ENCODE measurements at places on chromosomes 4 and X. TPM values are rescaled to one million over a fixed set of nuclear protein-coding genes. Genes with fewer than 3 reads are reported as not detected.
A peak's percentile ranks its signal among the peaks of the same experiment; 100 is the strongest.

DNA sequence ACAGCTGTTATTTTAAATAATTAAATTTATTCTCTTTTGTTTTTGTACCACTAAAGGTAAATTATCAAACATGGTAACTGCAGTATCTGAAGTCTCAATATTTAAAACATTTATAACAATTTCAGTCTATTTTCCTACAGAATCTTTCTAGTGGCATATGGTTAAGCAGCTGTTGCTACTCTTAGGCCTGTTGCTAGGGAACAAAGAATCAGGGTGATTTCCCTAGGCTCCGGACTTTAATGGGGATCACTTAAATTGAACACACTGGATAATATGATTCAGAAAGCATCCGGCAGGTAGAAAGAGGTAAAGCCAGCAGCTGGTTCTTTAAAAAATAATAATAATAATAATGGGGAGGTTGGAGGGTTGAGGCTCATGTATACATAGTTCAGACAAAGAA is 17.6 kb downstream of the FBXO8 start:
- no peak for DNase-seq

DNAAF6 gene
- total RNA-seq, result not detected

- no peak for DNase-seq
Observed at GRCh38 chr4:54073271-54073880, 9.0 kb upstream of the CHIC2 start.

ATP7A gene
- total RNA-seq, result 4.5 TPM

- no peak for DNase-seq
Observed at GRCh38 chr4:133483600-133484246, 334.6 kb downstream of the PCDH10 start.

SMIM10 gene
- total RNA-seq, result 4.9 TPM

- no peak for DNase-seq
Observed at GRCh38 chr4:1766106-1767060, 26.7 kb upstream of the FGFR3 start.

GRCh38 chrX:3244203-3244743 is 102.2 kb downstream of the MXRA5 start:
- DNase-seq, result no peak

GRCh38 chrX:66021765-66022631 is 17.9 kb downstream of the VSIG4 start:
- no peak for DNase-seq

GRCh38 chrX:48920718-48921104 is 1.9 kb upstream of the PIM2 start:
- no peak for DNase-seq

DNA sequence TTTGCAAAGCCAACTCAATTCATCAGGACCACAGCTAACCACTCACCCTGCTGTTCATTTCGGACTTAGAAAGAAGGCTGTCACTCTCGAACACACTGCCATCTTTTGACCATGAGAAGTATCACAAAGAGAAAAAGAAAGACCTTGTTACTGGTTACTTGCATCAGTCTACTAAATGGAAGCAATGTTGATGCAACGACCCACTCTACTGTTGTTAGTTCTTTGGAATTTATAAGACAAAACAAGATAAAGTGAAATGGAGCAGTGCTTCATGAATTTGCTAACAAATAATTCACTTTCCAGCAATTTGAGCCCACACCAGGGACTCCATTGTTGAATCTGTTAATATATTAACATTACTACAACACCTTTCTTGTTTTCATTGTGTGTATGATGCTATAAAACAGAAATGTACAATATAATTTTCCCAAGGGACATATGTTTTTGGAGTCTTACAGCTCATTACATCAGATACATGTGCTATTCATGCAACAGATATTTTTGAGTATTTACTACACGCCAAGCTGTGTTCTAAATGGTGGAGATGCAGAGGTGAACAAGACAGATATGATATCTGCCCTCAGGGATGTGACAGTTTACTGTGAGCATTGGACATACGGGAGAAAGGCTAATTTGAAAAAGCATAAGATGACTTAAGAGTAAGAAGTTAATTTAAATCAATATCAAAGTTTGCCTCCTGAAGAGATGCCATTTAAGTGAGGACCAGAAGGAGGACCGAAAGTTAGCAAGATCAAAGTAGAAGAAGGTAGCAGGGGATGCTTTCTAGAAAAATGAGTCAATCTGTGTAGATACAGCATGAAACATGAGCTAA is 87.2 kb downstream of the AREG start:
- DNase-seq, result no peak

GRCh38 chr4:145719752-145720624 is 40.0 kb downstream of the C4orf51 start:
- DNase-seq, result no peak

DNA sequence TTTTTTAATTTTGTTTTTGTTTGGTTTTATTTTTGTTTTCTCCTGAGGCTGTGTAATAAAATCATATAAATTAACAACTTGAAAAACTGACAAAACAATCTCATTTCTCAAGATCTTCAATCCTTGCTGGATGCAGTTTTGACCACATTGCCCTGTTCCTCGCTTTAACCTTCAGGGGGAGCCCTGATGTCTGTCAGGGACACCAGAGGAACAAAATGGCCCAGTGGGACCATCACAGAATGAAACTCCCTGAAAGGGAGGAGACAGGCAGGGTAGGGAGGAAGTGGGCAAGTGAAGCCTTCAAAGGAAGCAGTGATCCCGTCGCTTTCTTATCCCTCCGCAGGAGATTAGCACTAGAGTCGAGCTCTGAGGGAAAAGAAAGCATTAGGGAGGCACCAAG is 274.9 kb upstream of the LDB2 start:
- DNase-seq, result no peak

- DNase-seq, result no peak
Observed at GRCh38 chr4:18241727-18242126, 220.2 kb upstream of the LCORL start.

PAGE2 gene
- total RNA-seq, result not detected

GRCh38 chrX:45070116-45071007 is 130.3 kb downstream of the DIPK2B start:
- DNase-seq, result no peak

GRCh38 chr4:140256335-140256734 is 102.4 kb upstream of the MAML3 start:
- DNase-seq, result no peak

DNA sequence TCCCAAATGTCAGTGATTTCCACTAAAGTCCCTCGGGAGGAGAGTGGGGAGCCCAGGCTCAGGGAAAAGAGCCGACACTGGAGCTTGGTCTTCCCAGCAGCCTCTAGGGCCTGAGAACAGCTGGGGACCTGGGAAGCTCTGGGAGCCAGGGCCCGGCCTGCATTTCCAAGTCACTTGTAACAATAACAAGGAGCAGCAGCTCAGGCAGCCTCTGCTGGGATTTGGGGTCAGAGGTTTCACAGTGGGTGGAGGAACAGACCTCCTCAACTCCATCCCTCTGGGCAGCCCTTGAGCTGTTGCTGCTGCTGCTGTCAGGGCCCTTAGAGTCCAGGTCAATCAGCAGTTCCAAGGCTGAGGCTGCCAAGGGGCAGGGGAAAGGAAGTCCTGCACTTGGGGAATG is 11.1 kb downstream of the STARD8 start:
- DNase-seq, result peak; percentile 53

DNA sequence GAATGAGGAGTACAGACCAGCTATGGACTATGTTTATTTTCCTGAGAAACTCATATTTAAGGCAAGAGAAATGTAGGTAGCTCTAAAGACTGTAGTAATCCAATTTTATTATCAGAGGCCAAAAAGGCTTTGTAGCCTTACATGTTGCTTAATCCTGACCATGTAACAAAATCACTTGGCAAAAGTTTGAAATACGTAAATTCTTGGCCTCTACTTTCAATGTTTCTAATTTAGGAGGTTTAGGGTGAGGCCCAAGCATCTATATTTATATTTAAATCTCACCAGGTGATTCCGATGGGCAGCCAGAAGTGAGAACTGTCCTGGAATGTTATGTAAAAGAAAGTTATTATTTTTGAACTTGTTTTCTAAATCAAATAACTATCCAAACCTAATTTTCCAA is 289.7 kb downstream of the IL1RAPL1 start:
- no peak for DNase-seq

DNA sequence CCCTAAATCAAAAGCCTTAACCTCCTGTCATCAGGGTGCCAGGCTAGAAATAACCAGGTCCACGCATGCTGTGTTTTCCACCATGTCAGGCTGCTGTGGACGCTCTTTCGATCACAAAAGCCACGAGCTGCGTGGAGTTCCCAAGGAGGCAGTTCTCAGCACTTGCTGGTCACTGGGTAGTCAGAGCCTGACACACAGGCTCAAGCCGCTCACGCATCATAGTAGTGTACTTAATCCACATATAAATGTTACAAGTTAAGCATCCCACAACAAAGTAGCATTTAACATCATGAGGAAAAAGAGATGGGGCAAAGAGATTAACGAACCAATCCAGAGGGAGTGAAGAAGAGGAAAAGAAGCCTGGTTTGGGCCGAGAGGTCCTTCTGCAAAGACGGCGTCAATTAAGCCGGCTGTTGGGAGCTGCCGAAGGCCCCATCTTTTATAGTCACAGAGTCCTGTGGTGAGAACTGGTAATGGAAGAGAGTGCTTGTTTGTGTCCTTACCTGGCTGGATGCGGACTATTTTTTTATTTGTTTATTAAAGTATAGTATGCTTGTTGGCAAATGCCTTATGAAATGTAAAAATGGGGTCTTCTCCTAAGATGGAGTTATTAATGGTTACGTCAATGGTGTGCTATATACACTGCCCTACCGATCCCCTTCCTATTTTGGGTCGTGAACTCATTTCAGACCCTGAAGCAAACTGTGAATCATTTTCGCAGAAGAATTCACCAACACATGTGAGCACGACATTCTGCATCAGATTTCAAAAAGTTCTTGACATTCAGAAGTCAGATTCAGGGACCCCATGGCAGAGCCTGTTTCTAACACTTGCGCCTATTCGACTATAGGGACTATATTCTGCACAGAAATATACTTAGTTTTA is 675 bp downstream of the PRIMPOL start:
- no peak for DNase-seq

DNA sequence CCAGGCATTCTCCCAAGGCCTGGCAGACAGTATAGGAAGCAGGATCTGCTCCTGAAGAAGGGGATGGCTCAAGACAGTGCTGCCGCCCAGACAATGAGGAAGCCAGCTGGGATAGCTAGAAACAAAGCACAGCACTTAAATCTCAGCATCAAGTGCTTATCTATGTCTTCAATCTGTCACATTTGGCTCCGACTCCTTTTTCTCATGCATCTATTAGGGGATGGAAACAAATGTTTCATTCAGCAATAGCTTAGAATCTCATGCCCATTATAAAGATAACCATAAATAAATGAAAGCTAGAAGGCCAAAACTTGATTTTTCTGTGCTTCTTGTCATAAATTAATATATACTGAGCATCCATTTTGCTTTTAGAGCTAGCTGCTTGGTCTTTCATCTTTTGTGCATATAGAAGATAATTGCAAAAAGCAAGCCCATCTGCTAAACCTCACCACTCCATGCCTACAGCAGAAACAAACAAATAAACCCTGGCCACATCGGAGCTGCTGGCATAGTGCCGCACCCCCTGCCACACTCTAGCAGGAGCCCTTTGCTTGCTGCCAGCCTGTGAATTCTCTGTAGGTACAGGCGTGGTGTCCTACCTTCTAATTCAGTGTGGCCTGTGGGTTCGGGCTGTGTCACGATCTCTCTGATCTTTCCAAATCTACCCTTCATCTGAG is 75.9 kb downstream of the AASDH start:
- no peak for DNase-seq

DNA sequence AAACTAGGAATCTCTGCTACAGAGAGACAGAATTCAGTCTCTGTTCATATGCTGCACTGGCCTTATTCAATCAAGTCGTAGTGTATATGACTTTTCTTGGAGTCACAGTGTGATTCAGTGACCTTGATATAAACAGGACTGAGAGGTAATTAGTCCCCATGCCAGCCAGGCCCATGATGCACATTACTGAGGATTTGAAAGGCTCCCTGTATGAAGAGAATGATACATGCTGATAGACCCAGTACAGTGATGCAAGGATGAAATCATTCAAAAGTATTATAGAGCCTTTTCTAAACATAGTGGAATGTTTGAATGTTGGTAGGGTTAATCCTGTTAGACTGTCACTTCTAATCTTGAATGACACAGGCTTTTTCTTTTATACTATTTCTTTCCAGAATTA is 34.1 kb downstream of the ANXA3 start:
- no peak for DNase-seq

- DNase-seq, result no peak
Observed at GRCh38 chr4:69907151-69907550, 23.7 kb upstream of the CSN1S1 start.

DNA sequence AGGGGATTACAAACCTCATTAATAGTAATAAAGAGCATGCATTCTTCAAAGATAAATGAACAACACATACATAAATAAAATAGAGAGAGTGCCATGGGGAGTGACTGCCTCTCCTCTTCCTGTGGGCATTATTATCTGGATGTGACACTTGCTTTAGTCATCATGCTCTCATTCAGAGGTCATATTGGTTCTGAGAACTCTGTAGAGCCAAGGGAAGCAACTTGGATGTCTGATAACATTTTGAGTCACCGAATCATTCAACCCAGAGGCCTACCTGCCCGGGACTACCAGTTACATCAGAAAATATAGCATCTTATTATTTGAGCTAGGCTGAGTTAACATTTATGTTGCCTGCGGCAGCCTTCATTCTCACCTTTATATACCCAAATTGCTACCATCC is 489.5 kb downstream of the STIM2 start:
- DNase-seq, result no peak

DNA sequence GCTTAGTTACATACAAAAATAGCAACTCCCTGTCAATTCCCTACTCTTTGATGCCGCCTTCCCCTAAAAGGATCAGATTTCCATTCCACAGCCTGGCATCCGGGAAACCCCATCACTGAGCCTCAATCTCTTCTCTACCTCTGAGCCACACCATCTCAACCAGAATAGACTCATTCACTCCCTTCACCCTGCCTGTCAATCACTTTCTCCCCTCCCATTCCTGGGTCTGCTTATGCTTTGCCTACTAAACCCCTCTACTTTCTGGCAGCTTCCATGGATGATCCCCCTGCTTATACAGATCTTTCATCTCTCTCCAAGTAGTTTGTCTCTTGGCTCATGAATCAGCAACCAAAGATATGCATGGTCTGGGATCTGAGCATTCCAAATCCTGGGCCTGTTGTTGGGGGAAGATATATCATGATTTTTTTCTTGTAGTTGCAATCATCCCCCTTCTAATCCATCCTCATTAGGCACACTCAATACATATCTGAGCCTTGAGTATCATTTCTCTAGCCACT is 2.6 kb downstream of the AMER1 start:
- no peak for DNase-seq
